Fibroblast of skin of right biceps (primary cell): ENCODE measurements at places on chromosomes 12 and 14.

DNA sequence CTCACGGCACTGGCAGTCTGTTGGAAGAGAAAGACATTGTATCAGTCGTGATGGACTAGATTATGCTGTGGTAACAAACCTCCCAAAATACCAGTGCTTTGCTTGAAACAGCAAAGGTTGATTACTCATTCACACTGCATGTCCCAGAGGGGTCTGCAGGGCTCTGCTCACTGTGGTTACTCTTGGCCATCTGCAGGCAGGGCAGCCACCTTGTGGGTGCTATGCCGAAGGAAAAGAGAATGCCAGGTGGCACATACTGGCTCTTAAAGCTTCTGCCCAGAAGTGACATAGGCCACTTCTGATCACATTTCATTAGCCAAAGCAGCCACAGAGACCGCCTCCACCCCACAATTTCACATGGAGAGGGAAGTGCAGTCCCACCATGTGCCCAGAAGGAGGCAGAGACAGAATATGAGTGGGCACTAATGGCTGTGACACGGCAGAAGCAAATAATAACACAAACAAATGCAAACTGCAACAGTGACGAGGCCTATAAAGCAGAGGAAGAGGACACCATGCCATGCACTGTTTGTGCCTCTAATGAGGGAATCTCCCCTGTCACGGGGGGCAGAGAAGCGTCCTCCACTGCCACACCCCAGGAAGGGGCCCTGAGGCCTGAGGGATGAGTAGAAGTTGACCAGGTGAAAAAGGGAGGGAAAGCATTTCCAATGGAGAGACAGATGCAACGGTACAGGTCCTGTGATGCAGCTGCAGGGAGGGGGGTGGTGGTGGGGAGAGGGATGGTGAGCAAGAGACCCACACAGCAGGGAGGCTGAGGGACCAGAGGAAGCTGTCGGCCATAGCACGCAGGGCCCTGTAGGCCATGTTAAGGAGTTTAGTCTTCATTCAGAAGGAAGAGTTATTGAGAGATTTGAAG is 51.7 kb upstream of the KICS2 start:
- no peak for DNase-seq

GRCh38 chr14:88002421-88003075 is 2.4 kb upstream of the GPR65 start:
- DNase-seq = no peak

DNA sequence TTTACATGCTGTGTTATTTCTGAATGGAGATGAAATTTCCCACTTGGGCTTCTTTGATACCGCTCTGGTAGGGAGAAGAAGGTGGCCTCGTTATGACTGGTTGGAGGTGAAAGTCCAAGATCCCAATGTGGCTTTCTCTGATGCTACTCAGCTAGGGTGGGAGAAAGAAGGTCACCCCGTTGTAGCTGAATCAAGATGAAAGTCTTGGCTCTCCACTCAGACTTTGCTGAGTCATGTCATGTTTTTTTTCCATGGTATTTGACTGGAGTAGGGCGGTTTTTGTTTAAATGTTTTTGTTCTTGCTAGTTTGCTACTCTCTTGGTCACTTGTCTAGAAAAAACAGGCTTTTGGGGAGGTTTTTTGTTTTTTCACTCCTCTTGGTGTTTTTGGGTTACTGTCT is 2.4 kb upstream of the PDE6H start:
- DNase-seq = no peak

- DNase-seq = no peak
Observed at GRCh38 chr12:31931796-31932715, 27.2 kb upstream of the RESF1 start.

DNA sequence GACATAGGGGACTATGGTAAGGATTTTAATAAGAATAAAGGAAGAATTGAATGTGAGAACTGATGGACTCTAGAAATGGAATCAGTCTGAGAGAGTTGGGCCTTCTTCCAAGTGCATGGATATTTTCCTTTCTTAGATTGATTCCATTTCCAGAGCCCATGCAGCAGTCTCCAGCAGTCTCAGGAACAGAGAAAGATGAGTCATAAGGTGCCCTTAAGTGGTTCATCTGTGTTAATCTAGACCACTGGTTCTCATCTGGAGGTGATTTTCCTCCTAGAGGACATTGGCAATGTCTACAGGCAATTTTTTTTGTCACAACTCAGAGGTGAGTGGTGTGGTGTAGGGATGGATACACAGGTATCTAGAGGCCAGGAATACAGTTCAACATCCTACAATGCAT is 25.9 kb downstream of the TRIM9 start:
- peak; percentile 42 for DNase-seq

DNA sequence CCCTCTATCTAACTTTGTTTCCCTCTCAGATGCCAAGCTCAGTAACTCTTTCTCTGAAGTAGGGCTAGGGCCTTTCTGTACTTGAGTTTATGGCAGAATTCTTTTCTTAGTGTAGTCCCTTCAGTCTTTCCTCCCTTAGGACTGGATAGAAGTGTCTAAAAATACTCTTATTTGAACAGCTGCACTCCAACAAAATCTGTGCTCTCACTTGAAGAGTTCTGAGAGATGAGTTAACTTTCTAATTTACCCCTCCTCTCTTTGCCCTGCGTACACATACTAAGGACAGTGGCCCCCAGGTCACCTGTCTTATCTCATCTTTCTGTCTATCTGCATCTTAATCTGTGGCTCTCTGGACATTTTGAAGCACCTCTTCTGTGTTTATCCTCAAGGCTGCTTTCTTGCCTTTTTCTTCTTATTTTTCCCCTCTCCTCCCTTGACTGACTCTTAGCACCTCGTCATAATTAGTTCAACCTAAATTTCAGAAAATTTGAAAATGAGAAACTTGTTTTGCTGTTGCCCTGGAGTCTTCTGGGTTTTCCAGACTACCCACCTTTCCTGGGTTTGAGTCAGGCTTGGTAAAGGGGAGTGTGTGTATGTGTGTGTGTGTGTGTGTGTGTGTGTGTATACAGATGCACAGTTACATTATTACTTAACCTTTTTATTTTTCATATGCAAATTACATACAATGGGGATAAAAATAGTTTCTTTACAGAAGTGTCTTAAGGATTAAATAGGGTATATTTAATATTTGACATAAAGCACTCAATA is 23.9 kb downstream of the NCKAP1L start:
- DNase-seq = no peak

- DNase-seq = peak; percentile 47
Observed at GRCh38 chr14:99273766-99274345, 1.9 kb upstream of the BCL11B start.

DNA sequence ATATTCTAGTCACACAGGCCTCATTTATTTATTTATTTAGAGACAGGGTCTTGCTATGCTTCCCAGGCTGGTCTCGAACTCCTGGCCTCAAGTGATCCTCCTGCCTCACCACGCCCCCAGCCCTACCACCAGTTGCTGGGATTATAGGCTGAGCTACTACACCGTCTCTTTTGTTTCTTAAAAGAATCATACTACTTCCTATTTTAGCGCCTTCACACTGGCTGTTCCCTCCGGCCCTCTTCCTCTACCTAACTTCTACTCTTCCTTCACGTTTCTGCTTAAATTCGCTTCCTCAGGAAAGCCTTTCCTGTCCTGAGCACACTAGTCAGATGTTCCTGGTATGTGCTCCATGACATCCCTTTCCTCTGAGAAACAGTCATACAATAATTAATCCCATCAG is 6.4 kb upstream of the MRPL42 start:
- DNase-seq = peak; percentile 26

GRCh38 chr14:78836777-78837176 is 666.6 kb downstream of the NRXN3 start:
- peak; percentile 48 for DNase-seq

- DNase-seq = no peak
Observed at GRCh38 chr14:36268121-36268520, 52.3 kb downstream of the MBIP start.

- peak; percentile 7 for DNase-seq
Observed at GRCh38 chr14:73661872-73662271, 17.1 kb downstream of the DNAL1 start.

DNA sequence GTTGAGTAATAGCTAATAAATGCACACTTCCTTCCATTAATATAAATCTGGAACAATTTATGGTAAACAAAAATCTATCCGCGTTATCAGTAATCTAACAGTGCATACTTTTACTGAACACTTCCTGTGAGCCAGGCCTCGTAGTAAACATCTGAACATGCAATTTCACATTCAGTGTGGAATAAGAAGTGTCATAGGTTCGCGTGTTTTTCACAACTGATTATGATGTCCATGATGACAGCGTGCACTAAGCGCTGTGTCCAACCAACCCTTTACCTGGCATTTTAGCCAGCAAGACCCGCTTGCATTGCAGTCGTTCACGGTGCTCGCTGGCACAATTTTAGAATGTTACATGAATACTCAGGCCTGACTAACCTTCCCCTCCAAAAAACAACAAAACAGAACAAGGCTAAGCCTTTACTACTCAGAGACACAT is 2.1 kb downstream of the PNMA1 start:
- DNase-seq = no peak

- DNase-seq = no peak
Observed at GRCh38 chr12:90954921-90955320, at the start of gene CCER1. Gene CCER1 (minus strand): TSS chr12:90955176. CDS start chr12:90954742, 434 bp downstream.

- DNase-seq = peak; percentile 77
Observed at GRCh38 chr12:54220092-54220557, 31.3 kb upstream of the SMUG1 start.

GRCh38 chr14:76729953-76730505 is 31.2 kb upstream of the VASH1 start:
- no peak for DNase-seq

DNA sequence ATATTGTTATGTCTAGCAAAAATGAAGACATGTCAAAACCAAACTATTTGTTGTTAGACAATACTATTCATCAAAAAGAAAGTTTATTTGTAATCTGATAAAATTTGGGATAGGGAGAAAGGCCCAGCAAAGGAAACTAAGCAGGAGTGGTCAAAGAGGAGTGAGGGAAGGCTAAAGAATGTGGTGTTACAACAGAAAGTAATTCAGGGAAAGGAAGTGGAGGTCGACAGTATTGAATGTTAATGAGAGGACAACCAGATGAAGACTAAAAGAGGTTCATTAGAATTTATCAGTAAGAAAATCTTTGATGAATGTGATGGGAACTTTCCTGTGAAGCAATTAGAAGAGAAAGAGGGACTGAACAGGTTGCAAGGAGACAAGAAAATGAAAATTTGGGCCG is 33.9 kb downstream of the PLCZ1 start:
- no peak for DNase-seq

DNA sequence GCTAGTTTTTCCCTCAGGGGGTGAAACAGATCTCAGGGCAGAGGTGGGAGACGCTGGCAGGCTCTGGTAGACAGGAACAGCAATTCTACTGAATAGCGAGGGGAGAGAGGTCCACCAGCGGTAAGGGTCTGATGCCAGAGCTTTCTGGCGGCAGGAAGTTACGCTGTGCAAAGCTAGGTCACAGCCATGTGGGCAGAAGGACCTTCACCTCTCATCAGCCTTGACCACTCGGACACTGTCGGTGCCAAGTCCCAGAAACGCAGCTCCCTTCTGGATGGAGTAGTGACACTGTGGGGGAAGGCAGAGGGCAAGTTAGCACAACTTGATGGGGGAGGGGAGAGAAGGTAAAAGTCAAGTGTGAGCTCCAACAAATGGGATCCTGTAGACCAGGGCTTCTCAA is 10.3 kb upstream of the ZNF740 start:
- DNase-seq = no peak

- DNase-seq = no peak
Observed at GRCh38 chr12:7917392-7918267, 18.4 kb downstream of the SLC2A3 start.

GRCh38 chr14:104311358-104311757 is 173.0 kb downstream of the KIF26A start:
- DNase-seq = no peak

DNA sequence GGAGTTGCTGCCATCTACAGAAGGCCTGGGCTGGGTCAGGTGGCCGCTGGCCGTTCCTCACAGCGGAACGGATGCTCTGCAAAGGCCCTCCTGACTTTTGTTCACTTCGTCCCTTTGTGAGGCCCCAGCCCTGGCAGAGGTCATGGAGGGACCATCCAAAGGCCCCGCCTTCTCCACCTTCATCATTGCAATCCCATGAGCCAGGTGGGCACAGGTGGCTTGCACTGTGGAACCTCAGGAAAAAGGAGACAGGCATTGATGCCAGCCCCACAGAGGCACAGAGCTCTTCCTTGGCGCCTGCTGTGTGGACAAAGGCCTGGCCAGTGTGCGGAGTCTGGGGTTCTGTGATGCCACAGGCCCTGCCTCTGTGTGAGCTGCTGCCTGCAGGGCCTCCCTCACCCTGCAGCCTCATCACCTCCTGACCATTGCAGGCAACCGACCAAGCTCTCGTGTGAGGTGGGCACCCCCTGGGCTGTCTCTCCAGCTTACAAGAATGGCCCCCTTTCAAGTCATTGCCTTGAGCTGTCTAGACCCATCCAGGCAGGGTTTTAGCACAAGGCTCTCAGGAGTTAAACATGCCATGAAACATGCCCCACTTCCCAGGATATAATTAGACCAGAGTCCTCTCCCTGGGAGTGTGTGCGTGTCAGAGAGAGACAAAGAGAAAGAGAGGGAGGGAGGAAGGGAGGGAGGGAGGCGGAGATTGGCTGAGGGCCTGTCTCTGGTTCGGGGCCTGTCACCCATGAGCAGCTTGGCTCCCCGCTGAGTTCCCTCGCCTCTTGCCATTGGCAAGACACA is 19.3 kb downstream of the NFKBIA start:
- peak; percentile 94 for DNase-seq

- no peak for DNase-seq
Observed at GRCh38 chr14:51180577-51180976, 59.5 kb upstream of the TMX1 start.

DNA sequence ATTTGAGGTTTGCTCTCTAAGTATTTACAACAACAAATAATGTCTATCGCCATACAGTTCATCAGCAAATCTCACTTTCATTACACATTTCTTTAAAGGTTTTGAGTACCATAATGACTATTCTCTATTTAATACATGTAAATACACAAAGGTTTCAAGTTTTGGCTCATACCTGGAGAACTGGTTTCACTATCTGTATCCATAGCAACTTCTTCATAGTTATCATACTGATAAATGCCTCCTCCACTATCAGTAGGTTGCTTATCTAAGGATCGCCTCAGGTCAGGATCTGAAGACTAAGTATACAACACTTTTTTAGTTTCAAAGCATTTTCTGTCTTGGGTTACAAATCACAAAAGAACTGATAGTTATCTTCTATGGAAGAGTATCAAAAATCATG is 21.4 kb downstream of the ZFC3H1 start:
- no peak for DNase-seq

GRCh38 chr12:64744422-64745258 is 14.6 kb downstream of the GNS start:
- DNase-seq = peak; percentile 24

DNA sequence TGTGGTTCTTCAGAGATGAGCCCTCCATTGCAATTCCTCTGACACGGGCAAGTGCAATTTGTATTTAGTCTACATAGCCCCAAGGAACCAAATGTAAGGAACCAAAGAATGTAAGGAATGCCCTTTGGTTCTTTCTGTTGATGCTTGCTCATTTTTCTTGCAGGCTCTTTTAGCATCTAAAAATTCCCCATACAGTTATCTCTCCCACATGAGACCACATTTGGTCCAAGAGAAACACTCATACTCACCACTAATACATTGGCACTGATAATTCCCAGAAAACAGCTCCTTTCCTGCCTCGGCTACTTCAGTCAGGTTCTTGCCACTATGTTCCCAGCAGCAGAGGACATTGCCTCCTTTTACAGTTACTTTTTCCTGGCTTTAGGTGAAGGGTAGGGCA is 332.6 kb downstream of the AEBP2 start:
- DNase-seq = peak; percentile 91
